Brain (organoid and tissue), 16 donors: ENCODE measurements at places on chromosomes 12 and 14.

DNA sequence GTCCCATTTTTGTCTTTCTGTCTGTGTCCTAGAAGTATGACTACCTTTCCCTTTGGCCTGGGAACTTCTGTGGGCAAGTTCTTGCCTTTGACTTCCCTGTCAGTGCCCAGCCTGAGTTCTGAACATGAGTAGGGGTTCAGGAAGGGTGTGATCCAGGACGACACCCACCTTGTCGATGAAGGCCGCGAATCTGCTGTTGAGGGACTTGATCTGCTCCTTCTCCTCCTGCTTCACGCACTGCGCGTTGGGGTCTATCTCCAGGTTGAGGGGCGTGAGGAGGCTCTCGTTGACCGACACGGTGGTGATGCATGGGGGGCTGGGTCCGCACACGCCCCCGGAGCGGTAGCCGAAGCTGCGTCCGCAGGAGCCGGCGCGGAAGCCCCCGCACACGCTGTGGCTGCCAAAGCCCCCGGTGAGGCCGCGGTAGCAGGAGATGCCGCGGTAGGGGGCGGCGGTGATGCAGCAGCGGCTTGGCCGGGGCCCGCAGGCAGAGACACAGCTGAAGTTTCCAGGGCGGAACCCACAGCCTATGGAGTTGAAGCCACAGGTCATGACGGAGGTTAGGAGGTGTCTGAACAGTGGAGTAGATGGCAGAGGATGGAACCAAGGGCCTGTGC, at the start of gene KRT83:
KRT83 (minus strand) TSS at position 615 of the 617 bp plus-strand sequence; CDS start at position 552, 63 bp downstream.
- DNase-seq = no peak

- no peak for DNase-seq
Observed at GRCh38 chr14:95075789-95076188, 81.5 kb downstream of the DICER1 start.

DNA sequence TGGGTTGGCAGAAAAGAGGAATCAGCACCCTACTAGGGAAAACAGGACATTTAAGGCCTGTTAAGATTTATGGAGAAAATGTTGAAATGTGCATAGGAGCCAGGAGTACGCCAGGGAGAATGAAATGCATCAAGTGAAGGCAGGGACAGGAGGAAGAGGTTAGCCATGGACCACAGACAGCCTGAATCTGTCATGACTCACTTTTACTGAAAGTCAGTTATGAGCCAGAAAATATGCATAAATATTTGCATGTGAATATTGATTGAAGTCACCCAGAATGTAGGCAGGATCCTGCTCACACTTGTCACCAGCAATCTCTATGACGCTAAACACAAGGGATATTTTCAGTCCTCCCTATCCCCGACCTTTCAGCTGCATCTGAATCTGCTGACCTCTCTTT, 25.1 kb upstream of the CDK17 start:
- DNase-seq = no peak

- DNase-seq = no peak
Observed at GRCh38 chr14:95235351-95235750, 78.0 kb upstream of the DICER1 start.

GRCh38 chr12:124147575-124147974, 147.3 kb upstream of the RFLNA start:
- no peak for DNase-seq

DNA sequence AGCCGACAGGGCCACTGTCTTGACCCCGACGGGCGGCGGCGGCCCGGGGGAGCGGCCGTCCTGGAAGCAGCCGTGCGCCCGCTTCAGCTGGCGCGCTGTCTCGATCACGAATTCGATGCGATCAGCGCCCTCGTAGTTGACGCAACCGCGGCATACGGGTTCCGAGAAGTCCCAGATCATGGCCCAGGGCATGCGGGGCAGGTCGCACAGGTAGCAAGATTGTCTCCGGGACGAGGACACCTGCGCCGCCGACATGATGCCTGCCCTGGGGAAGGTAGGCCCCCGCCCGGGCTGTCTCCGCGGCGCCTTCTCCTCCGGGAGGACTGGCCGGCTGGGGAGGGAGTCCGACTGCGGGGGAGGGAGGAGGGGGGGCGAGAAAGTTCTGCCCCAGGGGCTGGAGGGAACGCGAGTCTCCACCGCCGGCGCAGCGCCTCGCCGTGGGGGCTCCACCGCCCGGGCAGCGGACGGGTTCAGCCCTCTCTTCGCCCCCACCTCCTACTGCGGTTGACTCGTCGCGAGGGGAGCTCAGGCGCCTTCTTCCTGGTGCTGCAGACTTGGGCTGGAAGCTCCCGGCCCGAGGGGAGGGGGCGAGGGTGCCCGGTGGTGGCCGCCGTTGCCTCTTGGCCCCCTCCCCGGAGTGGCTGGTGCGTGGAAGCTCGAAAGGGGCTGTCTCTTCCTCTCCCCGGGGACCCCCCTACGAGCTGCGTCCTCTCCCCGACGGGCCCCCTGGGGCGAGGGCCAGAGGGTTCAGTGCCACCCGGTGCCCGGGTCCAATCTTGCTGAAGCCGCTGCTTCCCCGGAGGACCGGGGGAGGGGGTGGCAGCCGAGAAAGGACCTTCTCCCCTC, 747 bp downstream of the IRF2BPL start:
- peak; percentile 72 for DNase-seq
